ENCODE measurements at places on chromosomes 12 and 14.
A peak's percentile ranks its signal among the peaks of the same experiment; 100 is the strongest.

- no peak for DNase-seq
These were observed 29.1 kb downstream of the ALX1 start for GRCh38 chr12:85309125-85309566.

DNA sequence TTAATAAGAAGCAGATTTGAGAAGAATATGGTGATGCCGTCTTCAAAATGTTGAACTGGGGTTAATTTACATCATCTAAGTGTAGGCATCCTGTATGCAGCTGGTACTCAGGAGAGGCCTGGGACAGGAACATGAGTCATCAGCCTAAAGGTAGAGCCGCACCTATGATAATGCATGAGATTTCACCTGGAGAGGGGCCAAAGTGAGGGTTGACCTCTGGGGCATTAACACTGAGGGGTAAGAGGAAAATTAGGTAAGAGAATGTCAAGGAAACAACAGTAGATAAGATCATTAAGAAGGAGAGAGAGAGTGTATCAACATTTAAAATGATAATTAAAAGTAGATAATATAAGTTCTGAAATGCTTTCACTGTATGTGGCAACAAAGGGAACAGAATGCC is 20.2 kb upstream of the SSTR1 start:
- no peak for DNase-seq

DNA sequence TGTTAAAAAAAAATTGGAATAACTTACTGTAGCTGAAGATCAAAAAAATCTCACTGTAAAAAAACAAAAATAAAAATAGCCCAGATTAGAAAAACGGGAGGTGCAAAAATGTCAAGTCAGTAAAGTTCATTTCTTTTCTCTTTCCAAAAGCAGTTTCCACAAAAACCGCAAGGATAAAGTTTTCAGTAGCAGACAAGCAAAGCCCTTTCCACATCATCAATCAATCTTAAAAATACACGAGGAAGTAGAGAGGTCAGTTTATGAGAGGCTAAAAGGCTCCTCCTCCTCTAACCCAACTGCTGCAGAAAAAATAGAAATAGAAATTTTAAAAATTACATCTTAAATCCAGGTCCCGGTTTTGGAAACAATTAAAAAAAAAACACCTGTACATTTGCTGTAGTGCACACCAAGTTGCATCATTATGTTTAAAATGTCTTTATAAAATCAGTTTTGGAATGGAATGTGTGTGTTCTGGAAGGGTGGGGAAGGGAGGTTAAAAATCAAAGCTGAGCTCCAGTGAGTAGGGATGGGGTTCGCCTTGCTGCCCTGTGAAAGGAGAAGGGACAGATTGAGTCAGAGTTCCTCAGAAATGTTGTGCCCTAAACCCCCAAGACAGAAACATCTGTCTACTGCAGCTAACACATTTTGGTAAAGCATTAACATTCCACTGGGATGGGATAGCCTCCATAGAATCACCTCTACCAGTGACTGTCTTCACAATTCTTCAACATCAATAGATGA is 5.8 kb downstream of the HNRNPC start:
- DNase-seq, result peak; percentile 38

DNA sequence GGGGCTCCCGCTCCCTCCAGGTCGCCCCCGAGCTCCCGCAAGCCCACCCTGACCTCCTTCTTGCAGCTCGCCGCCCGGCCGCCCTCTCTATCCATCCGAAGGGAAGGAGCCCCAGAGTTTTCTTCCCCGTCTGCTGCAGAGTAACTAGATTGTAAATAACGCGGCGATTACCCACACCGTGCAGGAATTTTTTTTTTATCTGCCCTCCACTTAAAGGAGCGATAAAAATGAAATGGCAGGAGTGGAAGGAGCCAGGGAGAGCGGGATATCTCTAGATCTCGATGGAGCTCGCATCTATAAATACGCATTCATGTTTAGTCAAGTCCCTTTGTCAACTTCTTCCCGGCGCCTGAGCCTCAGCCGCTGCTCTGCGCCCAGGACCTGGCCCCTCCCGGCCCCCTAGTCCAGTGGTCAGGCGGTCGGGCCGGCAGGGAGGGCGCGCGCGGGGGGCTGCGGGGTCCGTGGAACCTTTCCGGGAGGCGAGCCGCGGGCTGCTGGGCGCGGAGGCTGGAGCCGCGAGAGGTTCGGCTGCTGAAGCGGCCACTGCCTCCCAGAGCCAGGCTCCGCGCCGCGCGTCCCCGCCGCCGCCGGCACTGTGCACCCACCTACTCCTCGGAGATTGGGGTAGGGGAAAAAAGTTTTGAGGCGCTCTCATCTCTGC is 386.0 kb downstream of the BCAT1 start:
- peak; percentile 30 for DNase-seq

- DNase-seq, result no peak
These were observed 94.9 kb downstream of the CHGA start for GRCh38 chr14:93017898-93018297.

DNA sequence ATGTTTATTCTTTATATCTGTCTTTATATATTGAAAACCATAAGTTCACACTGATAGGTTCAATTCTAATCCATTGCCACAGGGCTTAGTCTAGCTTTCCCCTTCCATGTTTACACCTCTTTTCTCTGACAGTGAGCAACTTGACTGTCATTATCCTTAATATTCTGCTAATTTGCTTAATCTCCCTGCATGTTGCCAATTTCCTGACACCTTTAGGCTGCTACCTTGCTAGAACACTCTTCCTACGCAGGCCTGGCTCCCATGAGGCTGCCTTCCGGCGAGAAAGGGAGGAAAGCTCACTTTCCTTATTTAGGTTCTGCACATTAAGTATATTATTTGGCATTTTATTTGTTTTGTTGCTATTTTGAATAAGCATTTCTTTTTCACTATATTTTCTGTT is 12.8 kb upstream of the FRS2 start:
- DNase-seq, result no peak

GRCh38 chr12:132146772-132147422 is 2.6 kb downstream of the NOC4L start:
- no peak for DNase-seq
